Stimulated activated CD4-positive, alpha-beta T cell treated with anti-CD3 and anti-CD28 coated beads, Interleukin-4, amount 100 ng/mL, for 1 hour (primary cell): ENCODE measurements at places on chromosomes 16 and 17.

DNA sequence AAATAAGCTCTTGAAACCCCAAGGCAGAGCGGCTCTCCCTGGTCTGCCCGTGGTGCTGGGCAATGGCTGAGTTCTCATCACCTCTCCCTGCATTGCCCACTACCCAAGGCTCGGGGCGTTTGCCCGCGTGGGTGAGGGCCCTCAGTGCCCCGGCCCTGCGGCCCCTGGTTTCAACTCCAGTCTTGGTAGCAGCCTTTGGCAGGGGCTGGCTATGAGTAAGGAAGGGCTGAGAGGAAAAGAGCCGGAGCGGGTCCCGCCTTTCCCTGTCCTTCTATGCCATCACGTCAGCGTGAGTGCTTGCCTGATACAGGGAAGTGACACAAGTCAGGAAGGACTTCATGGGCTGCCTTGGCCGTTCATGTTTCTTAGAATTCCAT, 71.7 kb upstream of the CBX4 start:
- no peak for DNase-seq

DNA sequence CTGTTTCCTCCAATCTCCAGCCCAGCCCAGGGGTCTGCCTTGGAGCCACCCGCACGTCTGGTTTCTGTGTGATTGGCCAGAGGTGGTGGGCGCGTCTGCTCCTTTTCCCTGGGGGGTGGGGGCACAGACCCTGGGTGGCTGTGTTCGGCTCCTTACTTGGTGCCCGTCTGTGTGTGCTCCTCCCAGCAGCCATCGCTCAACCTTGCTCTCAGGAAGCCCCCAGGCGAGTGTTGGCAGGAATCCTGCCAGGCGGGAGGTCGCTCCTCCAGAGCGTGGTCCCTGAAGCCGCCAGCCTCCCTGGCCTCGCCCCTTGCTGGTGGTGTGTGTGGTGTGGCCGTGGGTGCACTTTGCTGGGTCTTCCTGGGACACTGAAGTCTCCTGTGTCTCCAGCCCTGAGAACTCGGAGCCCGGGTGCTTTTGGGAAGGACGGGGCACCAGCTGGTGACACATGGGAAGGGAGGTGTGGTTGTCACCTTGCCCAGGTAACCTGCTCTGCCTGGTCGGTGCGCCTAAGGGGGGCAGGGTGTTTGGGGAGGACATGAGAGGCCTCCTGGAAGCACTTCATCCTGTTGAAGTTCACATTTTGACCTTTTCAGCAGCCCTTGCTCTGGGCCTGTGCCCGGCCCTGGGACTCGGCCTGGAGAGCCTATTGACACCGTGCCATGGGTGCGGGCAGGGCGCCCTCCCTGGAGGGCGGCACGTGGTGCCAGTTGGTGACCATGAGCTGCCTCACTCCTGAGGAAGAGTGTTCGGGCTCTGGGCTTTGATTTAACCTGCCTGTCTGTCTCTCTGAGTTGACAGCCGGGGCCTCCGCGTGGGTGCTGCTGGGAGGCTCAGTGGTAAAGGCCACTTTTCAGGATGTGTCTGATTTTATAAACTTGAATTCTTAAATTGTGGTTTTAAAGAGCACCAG, 49.0 kb upstream of the ZNF750 start:
- DNase-seq, result no peak

DNA sequence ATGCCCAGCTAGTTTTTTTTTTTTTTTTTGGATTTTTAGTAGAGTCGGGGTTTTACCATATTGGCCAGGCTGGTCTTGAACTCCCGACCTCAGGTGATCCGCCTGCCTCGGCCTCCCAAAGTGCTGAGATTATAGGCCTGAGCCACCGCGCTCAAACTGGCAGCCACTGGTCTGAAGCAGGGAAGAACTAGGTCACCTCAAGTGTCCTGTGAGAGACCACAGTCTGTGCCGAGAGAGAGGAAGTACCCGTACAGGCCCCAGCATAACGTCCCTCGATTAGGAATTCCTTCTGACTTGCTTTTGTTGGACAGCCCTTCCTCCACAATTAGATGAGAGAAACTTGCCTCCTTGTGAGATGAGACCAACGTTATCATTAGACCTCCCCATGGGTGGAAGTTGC, 13.7 kb upstream of the CD300E start:
- DNase-seq, result no peak

- no peak for DNase-seq
These were observed 84.5 kb downstream of the WNT3 start for GRCh38 chr17:46733837-46734475.

GRCh38 chr16:65833171-65833871, 533.2 kb upstream of the CDH5 start:
- no peak for DNase-seq

DNA sequence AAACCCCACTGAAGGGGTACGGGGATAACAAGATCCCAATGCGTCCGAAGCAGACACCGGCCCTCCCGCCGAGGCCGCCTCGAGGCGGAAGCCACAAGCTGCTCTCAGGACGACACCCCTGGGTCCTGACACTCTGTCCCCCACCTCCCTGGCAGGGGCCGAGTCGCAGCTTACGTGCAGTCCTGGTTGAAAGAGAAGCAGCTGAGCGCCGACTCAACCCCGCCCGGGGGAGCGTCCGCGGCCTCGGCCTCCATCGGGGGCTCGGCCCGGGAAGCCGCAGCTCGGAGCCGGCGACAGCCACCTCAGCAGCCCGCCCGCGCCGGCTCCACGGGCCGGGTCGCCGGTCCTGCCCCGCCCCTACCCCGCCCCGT, at the start of gene WIPI1:
WIPI1 (minus strand) TSS at position 329 of the 371 bp plus-strand sequence; CDS start at position 254, 75 bp downstream.
- DNase-seq, result no peak

DNA sequence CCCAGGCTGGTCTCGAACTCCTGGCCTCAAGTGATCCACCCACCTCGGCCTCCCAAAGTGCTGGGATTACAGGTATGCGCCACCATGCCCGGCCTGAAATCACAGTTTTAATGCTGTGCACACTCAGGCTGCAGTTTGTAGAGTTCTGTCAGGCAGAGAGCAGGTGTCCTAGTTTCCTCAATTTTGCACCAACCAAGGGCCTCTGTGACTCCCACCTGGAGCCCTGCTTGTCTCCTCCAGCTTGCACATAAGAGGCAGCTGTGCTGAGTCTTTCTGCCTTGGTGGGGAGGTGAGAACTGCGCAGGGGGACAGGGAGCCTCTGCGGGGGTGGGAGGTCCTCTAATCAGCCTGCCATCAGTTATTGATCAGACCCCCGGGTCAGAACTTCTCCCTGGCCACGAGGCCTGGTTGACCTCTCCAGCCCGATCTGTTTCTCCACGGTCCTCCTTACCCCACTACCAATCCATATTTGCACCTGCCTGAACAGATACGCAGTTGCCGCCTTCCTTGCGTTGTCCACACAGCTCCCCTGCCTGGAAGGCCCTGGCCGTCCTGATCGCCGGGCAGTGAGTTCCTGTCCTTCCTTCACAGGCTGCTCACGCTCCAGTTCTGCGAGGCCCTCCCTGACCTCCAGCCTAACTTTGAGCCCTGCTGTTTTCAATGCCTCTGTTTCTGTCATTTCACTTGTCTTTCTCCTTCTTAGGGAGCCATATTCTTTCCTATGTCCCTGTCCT, 48.1 kb upstream of the SIAH1 start:
- no peak for DNase-seq
